ENCODE measurements at places on chromosomes 6 and 20.

- no peak for DNase-seq
Observed at GRCh38 chr20:57407541-57407956, 16.4 kb downstream of the RBM38 start.

GRCh38 chr6:4463236-4463635 is 313.0 kb upstream of the CDYL start:
- no peak for DNase-seq

DNA sequence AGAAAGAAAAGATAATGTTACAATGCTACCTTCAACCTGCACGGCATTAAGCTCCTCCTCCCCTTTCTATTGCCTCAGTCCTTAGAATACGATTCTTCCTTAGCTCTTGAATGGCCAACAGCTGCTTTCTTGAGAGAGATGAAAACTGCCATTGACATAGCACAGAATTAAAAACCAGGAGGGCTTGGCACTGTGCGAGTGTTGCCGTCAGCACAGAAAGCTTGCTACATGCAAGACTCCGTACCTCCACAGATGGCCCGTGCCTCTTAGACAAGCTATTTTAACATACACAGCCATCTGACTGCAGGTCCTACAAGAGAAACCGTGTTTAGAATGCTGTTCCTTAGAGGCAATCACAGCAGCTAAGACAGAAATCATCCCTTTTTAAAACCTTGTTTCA is 51.7 kb downstream of the ALDH5A1 start:
- DNase-seq: no peak

GRCh38 chr6:33410711-33411631 is at the start of gene PHF1:
TSS of gene PHF1 (plus strand) at chr6:33411014. CDS start at chr6:33412264, 1,250 bp downstream.
- DNase-seq: peak; percentile 43

GRCh38 chr6:44804016-44804415 is 416.5 kb downstream of the CDC5L start:
- no peak for DNase-seq

DNA sequence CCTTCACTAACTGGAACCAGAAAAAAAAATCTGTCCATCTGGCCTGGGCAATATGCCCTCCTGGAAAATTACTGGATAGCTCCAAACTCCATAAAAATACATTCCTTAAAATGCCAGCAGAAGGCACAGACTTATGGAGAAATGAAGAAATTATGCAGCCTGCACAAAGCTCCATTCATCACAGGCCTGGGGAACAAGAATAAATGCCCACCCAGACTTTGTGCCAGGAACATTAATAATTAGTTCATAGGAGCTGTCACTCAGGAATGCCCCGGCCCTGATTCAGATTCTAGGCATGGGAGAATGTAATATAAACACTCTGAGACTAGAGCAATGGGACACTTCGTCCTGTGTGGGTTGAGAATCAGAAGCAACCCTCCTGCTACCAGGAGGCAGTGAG is 199.3 kb downstream of the OTOR start:
- no peak for DNase-seq

DNA sequence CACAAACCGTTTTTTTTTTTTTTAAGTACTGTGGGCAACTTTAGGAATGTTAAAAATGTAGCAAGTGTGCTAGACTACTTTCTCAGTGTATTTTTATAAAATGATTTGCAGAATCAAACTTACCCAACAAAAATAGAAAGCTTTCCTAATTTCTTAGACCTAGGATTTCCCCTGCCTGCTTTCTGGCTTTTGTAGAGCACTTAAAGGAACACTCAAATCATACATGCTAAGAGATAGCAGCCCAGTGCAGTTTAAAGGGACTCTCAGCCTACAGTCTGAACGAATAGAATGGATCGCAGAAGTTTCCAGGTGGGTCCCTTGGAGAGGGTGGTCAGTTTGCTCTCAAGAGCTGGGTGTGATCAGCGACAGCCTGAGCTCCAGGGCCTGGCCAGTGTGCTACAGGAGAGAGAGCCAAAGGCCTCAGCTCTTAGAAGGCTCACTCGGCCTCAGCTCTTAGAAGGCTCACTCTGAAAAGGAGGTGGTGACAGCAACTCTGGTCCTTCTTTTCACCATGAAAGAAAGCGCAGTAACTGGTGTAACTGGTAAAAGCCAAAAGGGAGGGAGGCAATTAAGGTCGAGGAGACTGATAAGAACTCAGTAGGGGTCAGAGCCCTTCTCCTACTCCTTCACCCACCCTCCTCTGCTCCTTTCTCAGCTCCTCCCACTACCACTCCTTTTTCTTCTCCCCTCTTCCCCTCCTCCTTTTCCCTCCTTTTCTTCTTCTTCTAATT is 142.4 kb downstream of the ZFP64 start:
- peak; percentile 21 for DNase-seq

DNA sequence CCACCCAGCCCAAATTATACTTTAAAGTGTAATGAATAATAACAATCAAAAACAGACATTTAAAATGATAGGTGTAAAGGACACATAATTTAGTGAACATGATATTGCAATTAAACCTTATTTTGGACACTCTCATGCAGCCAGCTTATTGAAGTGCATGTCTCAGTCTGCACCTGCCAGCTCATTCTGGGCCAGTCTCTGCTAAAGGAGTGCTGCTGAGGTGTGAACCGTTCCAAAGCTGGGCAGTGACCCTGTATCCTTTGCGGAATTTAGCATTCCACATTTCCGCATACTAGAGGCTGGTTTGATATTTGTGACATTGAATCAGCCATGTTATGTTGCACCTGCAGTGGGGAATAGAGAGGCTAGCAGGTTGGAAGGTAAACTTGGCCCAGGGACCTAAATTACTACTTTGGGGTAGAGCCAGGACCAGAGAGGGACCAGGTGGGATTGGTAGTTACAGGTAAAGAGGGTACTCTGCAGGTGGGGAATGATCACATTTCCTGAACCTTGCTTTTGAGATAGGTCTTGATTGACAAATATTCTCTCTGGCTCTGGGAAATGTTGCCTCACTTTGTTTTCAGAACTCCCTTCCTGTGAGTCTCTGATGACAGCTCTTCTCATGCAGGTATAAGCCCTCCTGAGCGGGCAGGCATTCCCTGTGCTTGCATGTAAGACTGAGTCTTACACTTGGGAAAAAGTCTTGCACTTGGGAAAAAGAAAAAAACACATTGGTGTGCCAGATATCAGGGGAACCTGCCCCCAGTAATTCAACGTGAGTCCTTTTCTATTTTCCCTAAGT is 26.2 kb downstream of the TULP4 start:
- DNase-seq: no peak

- no peak for DNase-seq
Observed at GRCh38 chr20:5880326-5880725, 70.0 kb downstream of the TRMT6 start.

DNA sequence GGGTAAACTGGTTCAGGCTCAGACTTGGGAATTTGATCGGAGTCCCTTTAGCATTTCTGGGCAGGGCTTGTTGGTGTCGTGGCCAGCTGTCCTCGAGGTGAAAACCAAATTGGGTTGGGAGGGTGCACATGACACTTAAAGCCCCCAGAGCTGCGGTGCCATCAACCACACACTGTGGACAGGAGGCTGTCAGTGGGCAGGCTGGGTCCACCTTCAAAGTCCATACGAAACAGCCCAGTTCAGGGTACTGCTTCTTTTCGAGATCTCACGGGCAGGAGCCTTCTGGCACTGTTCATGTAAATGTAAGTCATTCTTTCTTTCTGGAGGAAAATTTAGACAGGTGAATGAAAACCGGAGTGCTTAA is 7.0 kb downstream of the SYNJ2 start:
- no peak for DNase-seq

- DNase-seq: no peak
Observed at GRCh38 chr6:170250455-170250854, 40.4 kb downstream of the DLL1 start.

DNA sequence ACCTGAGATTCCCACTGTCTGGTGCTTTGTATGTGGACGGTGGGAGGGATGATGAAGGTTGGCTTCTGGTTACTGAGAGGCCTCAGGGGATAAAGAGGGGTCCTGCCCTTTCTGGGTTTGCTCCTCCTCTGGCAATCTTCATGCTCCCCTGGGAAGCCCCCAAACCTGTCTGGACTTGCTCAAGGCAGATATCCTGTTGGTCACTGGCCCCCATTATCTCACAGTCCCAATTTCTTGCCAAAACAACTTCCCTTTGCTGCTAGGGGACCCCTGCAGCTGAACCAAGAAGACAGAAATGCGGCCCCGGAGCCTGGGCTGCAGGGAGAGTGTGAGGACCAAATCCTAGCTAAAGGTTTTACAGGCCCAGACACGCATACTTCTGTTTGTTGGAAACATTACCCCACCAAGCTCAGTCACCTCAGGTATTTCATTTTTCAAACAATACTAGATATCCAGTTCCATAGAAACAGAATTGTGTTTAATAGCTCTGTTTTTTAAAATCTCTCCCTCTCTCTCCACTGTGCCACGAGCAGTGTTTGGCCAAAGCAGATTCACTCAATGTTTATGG is 63.4 kb upstream of the MRPS10 start:
- DNase-seq: no peak

GRCh38 chr6:14757418-14757817 is 488.5 kb upstream of the JARID2 start:
- no peak for DNase-seq

DNA sequence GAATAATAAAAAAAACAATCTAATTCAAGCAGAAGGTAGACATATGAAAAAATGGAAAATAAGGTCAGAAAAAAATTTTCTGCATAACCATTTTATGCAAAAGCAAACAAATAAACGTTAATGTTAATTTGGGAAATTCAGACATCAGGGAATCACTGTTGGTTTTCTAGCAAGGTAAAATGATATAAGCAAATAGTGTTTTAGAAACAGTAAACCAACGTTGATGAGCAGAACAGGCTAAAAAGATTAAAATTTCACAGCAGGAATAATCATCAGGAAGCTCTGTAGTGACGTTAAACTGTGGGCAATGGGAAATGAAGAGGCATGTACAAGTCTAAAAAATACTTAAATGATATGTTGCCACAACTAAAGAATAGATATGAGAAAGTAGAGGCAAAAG is 54.5 kb upstream of the HMGCLL1 start:
- DNase-seq: no peak

- DNase-seq: no peak
Observed at GRCh38 chr20:3900187-3900604, 11.0 kb downstream of the PANK2 start.

GRCh38 chr6:66103354-66103753 is 396.3 kb upstream of the EYS start:
- no peak for DNase-seq

GRCh38 chr6:108565893-108566292 is 5.2 kb downstream of the FOXO3 start:
- peak; percentile 91 for DNase-seq

DNA sequence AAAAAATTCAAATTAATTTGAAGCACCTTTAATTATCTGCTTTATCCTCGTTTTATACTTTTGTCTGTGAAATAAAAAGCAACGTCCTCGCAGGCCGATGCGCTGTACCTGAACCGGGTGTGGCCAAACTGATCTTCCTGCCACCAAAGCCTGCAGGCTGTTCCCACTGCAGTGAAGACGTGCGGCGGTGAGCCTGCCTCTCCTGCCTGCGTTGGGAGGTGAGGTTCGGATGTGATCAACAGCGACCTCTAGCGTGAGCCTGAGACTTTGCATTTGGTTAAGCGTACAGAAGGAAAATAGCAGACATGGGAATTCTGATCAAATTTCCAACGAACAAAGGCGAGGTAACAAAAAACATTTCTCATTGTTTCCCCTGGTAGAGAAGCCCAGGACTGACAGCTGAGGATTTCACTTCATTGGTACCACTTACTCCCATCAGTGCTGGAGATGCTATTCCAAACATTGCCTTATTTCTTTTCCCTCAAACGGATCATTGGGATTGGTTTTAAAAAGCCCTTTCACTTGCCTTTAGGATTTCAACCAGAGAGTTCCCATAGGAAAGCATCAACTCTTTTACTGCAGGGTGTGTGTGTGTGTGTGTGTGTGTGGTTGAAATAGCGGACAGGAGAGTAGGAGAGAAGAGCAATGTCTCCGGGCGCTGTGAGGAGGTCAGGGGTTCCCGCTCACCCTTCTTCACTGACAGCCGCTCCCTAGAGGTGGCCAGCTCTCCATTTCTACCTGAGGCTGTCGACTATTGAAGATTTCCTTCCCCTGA is 56.6 kb upstream of the CCN6 start:
- no peak for DNase-seq

- no peak for DNase-seq
Observed at GRCh38 chr20:24064092-24064491, 75.5 kb upstream of the GGTLC1 start.

DNA sequence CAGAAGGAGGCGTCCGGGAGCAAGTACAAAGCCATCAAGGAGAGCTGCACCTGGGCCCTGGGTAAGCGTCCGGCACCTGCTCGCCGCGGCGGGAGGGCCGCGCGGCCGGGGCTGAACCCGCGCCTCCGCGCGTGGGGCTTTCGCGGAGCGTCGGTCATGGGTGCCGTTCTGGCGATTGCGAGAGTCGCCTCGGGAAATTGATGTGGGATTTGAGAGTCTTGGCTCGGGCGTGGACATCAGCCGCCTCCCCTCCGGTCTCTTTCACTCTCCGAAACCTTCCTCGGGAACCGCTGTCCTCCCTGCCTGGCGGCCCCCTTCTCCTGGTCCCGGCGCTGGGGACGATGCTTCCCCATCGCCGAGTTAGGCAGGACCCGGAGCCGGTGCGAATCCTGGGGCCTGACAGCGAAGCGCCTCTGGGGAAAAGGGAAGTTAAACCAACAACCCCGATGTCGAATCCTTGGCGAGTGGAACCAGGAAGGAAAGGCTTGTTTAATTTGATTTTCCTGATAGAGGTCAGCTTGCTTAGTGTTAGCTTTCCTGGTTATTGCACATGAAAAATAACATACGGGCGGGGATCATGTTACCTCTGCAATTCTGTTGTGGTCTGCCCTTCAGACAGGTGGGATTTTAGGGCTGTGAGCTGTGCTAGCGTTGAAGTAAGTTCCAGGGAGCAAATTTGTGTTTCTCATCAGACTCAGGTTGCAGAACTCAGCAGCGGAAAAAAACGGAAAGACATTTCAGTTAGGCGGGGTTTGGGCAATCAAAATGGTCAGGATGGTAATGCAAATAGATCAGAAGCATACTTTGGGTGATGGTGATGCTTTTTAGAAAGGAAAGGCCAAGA is 594 bp downstream of the ARFGEF3 start:
- DNase-seq: no peak

DNA sequence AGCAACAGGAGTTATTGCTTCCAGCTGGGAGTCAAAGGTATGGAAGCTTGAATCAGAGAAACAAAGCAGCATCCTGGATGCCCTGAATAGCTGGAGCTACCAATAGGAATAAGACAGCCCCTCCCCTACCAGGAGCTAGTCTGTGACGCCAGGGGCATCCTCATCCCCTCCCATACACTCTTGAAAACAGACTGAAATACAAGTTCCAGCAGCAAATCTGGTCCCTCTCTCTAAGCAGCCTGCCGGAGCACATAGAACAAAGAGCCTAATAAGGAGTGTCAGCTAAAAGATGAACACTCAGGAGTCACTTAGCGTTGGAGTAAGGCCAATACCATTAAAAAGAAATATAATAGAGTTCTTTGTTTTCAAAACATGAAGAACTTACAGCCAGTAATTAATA is 25.6 kb downstream of the FILIP1 start:
- no peak for DNase-seq

- DNase-seq: no peak
Observed at GRCh38 chr6:64155063-64155462, 519.5 kb downstream of the PHF3 start.

- no peak for DNase-seq
Observed at GRCh38 chr6:129134535-129134934, 251.6 kb downstream of the LAMA2 start.

Measured in GM04503 (cell line).